ENCODE measurements at places on chromosomes 1 and 21.
A peak's percentile ranks its signal among the peaks of the same experiment; 100 is the strongest.

DNA sequence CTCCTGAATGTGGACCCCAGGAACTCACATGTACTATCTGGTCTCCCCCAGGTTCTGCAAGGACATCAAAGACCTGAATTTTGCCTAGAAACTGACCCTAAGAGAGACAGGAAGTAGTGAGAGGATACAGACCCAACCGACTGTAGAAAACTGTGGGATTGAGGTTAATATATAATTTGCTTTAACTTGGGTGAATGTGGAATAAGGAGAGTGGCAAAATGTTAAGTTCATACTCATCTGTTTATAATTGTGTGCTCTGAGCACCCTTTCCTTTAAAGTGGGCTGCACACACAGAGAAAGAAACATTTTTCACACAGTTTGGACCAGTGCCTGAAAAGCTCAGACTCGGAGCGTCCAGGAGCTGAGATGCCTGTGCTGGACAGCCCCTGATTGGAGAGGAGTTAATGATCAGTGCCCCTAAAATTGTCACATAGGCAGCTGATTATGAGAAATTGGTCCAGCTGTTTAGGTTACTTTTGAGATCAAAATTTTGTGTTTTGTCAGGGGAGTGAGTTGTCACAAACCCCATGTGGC lies 37.2 kb downstream of the ROR1 start:
- no peak for DNase-seq

DNA sequence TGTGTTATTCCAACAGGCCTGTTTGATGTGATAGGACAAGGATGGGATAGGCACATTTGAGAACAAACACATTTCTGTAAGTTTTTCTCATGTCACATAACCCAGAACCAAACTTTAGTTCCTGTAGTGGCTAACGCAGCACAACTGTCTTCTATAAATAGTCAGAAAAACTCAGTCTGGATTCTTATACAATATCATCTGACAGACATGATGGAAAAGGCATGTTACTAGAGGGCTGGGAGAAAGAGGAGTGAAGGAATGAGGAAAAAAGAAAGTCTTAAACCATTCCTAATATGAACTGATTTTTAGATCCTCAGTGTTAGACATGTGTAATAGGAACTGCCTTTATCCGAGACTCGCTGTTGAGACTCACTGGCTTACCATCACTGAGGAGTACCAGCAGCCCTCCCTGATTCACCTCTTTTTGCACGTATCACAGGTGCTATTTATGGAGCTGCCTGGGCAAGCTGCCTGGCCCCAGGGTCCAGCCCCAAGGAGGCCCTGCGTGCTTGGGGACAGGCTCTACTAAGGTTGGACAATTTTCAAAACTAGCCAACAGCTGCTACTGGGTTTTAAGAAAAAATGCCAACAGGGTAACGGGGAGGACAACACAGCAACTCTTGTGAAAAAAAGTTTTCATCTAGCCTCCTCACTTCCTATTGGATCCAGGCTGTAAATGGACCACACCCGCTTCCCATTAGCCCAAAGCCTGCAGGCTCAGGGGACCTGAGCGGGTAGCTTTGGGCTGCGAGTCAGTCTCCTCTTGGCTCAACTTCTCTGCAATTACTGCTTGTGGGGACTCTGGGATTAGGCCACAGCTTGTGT lies 30.7 kb upstream of the SERBP1 start:
- no peak for DNase-seq

DNA sequence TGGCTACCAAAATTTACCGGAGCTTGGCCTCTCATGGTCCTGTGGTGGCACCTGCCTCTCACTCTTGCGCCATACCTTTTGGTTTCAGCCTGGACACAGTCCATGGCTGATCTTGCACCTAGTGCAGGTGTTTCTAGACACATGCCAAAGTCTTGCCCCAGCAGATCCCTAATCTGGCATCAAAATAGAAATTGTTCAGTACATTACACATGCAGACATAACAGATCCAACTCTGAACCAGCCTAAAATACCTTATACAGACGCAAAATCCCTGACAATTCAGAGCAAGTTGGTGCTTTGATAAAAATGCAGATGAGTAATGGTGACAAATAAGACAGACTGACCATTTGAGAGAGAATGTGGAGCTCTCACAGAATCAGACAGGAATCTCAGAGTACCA lies 44.1 kb downstream of the NGF start:
- DNase-seq = no peak

GRCh38 chr21:15483138-15483780 lies 246.5 kb upstream of the USP25 start:
- DNase-seq = peak; percentile 74

DNA sequence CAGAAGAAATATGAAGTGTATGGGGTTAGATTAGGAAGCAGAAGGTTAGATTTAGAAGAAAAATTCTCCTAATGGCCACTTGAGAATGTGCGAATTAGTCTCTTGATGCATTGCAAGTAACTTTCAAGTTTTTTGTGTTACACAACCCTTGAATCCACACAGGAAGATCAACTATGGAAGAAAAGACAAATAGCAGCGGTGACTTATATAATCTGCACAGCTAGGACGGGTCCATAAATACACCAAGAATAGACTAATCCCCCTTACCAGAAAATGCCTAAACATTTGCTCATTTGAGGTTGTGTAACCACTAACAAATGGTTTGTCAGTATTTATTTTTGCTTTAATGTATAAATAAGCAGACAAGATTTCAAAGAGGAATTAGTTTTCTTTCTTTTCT lies 182.6 kb downstream of the TGFB2 start:
- DNase-seq = no peak

GRCh38 chr1:108053270-108054013 lies 88.5 kb upstream of the VAV3 start:
- no peak for DNase-seq

DNA sequence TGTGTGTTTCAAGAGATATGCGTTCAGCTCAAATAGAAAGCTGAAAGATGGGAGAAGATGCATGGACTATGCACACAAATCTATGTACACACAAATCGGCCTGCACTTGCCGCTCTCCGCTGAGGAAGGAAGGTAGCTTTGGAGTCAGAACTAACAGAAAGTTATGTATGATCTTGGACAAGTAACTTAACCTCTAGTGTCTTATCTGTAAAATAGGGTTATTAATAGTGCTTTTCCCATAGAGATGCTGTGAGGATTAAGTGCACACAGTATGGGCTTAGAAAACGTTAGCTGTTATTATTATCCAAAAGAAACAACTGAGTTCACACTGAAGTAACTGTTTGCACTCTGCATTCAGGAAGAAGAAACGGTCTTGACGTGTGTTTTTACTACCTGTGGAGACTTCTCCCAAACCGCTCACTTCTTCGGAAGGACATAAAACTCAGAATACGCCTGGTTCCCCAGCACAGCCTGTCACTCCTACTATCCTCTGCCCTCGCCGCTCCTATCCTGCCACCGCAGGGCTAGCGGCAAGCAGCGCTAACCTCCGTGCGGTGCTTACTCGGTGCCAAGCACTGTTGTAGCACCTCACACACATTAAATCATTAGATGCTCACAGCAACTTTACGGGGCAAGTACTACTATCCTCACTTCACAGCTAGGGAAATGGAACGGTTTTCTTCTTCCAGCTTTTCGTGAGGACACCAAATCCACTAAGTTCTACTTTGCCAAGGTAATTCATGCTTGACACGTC lies 1.3 kb downstream of the TGFBR3 start:
- DNase-seq = no peak

GRCh38 chr1:203028067-203028783 lies 1.9 kb downstream of the PPFIA4 start:
- DNase-seq = no peak

DNA sequence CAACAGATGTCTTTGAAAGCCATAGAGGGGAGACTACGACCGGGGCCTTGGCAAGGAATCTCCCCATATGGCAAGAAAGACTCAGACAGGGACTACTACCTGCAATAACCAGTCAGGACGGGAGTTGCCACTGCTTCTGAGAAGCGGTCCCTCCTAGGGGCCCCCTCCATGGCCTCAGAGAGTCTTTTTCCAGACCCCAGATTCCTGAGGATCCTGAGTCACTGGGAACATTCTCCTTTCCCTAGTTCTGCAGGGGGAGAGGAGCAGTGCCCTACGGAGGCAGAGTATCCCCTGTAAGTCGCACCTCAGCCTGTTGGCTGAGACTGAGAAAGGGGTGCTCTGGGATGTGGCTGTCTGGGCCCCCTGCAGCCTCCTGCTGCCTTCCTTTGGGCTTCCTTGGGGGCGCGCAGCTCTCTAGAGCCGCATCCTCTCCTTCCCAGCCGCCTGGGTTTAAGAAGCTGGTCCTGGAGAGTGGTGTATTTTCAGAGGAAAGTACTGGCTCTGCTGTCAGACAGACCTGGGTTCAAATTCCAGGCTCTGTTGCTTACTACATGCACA lies 7.8 kb downstream of the GLIS1 start:
- DNase-seq = no peak

DNA sequence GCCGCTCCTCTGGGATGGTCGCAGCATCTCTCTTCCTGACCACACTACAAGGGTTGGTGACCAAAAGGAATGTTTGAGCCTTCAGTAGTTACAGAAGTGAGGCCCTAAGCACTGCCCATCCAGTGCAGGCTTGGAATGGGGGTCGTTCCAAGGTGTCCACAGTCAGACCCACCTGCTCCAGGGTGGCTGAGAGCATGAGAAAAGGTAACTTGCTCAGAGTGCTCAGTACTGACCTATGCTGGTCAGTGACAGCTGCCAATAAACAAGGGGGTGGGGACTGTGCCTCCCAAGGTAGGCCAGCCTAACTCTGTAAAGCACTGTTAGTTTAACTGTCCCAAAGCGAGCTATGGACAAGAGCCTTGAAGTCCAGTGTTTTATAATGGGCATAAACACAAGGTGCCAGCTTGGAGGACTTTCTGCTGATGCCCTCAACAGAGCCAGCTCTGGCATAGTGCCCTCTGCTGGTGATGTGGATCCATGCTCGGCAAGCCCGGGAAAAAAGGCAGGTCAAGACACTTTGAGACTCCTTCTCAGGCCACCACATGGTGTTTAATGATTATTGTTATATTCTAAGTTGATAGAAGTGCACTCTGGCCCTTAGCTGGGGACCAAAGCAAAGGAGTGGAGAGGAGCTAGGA lies 78.1 kb upstream of the DNAH14 start:
- DNase-seq = peak; percentile 55

DNA sequence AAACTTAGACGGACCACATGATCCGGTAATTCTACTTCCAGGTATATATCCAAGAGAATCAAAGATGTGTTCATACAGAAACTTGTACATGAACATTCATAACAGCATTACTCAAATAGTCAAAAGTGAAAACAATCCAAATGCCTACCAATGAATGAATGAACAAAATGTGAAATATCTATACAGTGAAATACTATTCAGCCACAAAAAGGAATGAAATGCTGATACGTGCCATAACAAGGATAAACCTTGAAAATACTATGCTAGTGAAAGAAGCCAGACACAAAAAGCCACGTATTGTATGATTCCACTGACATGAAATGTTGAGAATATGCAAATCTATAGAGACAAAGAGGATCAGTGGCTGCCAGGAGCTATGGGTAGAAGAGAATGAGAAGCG lies 18.3 kb downstream of the TARBP1 start:
- no peak for DNase-seq

DNA sequence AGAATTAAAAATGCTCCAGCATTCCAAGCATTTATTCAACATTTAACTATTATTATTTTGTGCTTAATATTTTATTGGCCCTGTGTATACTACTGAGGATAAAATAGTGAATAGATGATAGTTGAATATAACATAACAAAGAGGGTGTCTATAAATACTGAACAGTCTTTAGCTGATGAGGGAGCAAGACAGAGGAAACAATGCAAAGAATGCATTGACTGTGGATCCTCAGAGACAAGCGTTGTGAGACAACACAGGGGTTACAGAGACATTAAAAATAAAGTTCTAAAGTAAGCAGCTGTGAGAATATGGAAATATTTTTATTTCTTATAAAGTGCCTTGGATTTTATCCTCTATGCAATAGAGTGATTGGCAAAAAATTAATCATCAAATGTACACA lies 1133.1 kb downstream of the PLA2G4A start:
- no peak for DNase-seq
